ENCODE measurements at places on chromosomes 12 and 14. TPM values are rescaled to one million over a fixed set of nuclear protein-coding genes. Genes with fewer than 3 reads are reported as not detected.

Gene ANKRD9
- total RNA-seq = 87.7 TPM

Gene FSCB
- total RNA-seq = not detected

- no peak for DNase-seq
These were observed 206.5 kb downstream of the EFCAB11 start for GRCh38 chr14:89748004-89748403.

DNA sequence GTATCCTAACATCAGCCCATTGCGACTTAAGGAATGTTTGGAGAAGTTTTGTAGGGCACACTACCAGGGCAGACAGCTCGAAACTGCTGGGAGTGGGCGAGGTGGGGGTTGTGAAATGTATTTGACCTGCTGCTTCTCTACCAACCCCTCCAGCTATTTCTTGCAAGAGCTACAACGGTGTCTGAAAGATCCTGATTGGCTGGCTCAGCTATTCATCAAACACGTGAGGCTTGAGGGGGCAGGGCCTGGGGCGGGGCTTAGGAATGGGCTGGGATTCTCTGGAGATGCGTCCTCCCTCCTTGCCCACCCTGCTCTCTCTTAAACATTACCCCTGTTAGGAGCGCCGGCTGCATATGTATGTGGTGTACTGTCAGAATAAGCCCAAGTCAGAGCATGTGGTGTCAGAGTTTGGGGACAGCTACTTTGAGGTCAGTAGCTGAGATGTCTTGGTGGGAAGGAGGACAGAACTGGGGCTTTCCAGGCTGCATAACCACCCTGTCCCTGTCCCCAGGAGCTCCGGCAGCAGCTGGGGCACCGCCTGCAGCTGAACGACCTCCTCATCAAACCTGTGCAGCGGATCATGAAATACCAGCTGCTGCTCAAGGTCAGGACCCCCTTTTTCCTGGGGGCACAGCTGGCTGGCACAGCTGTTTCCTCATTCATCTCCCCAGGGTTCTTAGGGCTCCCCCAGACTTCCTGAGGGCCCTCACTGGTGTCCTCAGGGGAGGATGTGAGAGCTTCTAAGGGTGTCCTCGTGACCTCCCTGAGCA is 3.1 kb downstream of the ARHGEF25 start:
- DNase-seq = no peak

DNA sequence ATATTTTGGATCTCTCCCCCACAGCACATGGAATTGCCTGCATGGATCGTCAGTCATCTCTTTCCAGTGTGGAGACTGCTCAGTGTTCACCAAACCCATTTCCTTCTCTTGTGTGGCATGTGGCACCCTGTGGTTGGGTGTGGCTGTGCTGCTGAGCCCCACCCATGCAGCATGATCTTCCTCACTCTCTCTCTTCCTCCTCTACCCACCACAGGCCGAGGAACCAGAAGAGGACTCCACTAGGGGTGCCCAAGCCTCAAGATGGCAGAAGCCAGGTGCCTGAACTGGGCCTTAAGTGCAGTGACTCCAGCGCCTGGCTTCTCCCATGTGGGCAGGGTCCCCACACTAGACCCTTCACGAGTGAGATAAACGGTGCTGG is 66.8 kb upstream of the GPR68 start:
- DNase-seq = no peak

DNA sequence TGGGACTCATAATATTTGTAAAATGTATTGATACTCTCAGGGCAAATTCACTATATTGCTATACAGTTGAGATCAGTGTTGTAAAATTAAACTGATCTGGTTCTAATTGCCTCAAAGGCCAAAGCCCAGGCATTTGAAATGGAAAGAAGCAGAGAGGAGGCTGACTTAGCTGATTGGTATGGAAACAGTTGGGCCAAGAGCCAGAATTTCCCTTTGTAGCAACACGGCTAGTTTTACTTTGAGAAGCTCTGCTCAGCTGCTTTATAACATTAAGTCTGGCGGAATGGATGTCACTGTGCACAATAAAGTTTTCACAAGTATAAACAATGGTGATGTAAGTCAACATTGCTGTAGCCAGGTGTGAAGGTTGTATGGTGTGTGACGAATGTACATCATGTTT is 186.4 kb downstream of the MSRB3 start:
- no peak for DNase-seq

Gene RTN1
- total RNA-seq = 11.2 TPM

- DNase-seq = no peak
These were observed 33.6 kb downstream of the GYS2 start for GRCh38 chr12:21571046-21571445.

DNA sequence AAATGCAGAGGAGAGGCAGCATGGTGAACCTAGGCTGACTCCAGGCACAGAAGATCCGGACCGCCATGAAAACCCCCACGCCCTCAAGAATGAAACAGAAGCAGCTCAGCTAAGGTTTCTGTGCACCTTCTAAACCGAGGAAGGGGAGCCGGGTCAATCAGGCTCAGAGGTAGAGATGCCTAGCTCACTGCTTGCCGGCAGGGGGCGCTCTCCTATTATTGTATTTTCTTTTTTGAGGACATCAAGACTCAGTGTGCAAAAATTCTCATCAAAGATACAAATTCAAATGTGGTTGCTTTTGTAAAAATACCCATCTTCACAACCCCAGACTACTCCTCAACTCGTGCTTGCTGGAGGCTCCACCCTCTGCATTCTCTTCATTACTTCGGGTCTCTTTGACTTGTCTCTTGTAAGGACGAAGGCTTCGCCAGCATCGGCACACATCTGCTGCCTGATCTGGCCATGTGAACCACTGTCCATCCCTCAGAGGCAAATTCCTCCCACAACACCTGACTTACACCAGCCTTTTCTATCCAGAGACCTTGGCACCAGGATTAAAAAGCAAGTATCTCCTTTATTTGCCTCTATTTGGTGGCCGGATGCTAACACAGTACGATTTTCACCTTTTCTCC is 33.4 kb upstream of the RNASE3 start:
- peak; percentile 76 for DNase-seq

Gene TEX52
- not detected for total RNA-seq

- no peak for DNase-seq
These were observed 57.8 kb downstream of the ATG14 start for GRCh38 chr14:55353686-55354467.

DNA sequence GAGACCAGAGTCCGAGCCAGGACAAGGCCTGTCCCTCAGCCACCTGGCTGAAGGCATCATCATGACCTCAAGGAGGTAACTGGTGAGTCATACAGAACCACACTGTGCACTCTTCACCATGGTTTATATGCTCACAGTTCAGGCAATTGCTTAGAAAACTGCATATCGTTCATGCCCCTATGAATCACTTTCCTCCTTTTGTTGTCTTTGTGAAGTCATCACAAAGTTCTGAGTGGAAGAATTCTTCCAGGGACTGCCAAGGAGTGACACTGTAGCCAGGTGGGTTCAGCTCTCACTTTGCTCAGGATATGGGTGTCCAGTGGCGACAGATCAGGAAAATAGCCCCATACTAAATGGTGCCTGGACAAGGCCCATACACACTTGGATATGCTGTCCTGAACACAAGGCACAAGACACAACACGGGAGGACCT is 92.5 kb downstream of the DPF3 start:
- no peak for DNase-seq

DNA sequence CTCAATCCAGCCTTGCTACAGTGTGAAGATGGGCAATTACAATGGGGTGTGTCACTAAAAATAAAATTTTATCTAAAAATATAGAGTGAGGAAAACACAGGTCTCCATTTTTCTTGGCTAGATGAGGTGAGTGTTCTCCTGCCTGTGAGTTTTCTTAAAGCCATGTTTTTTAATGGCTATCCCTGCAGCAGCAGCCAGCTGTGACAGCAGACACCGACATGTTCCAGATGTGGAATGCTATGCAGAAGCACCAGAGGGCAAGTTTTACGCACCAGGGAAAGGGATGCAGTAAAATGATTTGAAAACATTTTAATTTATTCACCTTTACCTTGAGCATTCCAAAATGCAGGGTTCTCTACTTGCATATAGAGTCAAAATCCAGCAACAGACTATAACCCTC is 577.0 kb upstream of the STXBP6 start:
- DNase-seq = no peak

- no peak for DNase-seq
These were observed 1720.2 kb upstream of the SEL1L start for GRCh38 chr14:83253870-83254269.

- DNase-seq = no peak
These were observed 303.6 kb downstream of the CEP128 start for GRCh38 chr14:80637756-80638619.

GRCh38 chr12:109553906-109554500 is 19.3 kb downstream of the MMAB start:
- no peak for DNase-seq

- DNase-seq = no peak
These were observed at the start of gene OR5AU1 for GRCh38 chr14:21155963-21156362. OR5AU1 (minus strand) TSS chr14:21156063; CDS start chr14:21155872, 191 bp downstream.

DNA sequence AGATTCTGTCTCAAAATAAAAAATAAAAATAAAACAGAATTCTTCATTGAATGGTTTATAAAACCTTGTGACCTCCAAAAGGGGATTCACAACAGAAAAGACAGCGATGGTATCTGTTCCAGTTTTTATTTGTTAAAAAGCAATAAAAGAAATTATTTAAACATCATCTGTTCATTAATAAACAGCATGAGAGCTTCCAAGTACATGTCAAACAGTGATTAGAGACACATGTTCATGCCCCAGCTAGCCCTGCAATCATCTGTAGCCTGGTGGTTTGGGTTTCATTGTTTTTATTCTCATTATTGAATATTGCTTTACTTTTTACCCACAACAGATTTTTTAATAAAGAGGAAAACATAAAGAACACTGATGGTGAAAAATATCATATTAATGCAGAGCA is 173.3 kb downstream of the ANO2 start:
- DNase-seq = no peak

DNA sequence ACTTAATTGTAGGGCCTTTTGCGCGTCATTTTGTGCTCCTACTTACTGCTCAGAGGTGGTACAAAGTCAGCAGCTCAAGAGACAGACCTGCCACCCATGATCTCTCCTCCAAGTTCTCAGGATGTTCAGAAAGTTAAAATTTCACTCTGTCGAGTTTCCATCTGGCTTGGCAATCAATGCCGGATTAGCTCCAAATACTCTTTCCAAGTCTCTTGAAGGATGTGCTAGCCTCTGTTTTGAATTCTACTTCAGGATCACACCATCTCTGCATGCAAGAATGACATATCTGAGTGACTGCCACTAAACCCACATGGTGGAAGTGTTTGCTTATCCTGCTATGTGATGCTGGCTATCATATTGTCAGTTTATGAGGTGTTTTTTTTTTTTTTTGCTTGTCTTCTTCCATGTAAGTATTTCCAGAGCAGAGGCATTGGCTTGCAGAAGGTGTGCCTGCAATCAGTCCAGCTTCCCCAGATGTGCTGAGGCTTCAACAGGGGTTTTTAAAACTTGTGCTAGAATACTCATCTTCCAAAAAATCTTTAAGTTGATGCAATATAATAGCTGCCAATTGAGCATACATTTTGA is 125.6 kb downstream of the RGS6 start:
- DNase-seq = no peak

DNA sequence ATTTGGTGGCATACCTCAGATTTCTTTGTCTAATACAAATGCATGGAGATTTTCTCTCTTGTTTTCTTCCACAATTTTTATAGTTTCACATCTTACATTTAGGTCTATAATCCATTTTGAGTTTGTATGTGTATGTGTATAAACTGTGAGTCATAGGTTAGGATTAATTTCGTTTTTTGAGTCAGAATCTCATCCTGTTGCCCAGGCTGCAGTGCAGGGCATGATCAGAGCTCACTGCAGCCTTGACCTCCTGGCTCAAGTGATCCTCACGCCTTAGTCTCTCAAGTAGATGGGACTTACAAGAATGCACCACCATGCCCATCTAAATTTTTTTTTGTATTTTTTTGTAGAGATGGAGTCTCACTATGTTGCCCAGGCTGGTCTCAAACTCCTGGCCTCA is 71.6 kb downstream of the OTOGL start:
- DNase-seq = no peak

Data from body of pancreas (tissue), 4 donors.